ENCODE measurements at places on chromosomes 12 and 14.

DNA sequence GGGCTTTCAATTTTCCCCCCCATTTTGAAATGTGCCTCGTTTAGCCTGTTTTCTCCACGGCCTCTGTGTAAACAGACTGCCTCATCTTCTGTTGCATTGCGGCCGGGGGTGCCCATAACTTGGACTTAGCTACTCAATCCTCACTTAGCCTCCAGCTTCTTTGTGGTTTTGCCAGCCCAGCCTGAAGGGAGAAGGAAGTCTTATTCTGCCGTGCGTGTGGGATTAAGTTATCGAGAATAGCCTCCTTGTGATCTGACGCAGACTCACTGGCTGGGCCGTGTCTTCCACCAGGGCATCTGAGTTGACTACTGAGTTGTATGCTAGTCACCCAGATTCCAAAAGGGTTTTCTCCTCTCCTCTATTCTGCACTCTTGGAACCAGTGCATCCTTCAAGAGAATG lies 8.1 kb downstream of the PRKAB1 start:
- DNase-seq, result no peak

GRCh38 chr12:11723993-11724392 lies 74.5 kb downstream of the ETV6 start:
- no peak for DNase-seq

DNA sequence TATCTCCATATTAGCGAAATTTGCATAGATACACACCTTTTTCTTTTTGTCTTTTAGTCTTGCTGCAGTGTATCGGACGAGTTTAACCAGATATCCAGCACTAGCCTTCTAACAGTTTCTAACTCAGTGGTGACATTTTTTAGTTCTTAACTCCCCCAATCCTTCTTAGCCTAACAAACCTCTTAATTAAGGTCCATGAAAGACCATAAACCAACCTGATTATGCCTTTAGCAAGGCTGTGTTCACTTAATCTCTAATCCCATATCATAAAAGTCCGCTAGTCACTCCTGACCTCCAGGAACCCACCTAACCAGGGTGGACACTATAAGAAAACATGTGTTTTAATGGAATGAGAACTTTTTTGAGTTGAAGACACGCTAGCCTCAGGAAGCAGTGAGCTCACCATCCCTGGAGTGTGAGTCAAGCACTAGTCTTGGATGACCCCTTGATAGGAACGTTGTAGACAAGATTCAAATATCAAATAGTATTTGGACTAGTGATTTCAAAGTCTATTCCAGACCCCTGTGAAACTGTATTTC lies 9.5 kb downstream of the CDKN1B start:
- DNase-seq, result no peak

DNA sequence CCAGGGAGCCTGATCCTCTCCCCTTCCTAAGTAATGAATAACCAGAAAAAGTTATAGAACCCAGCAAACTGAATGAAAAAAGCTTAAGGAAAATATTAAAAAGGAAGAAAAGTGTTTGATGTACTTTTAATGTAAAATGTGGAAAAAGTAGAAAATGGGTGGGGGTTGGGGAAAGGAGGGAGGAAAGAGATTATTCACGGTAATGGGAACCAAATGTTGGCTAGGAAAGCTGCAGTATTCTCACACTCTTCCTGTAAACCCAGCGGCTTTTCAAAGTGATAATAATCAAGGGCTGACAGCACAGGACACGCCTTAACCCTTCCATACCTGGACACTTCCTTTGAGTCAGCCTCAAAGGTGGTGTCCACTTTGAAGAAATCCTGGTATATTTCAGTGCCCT lies 139.2 kb downstream of the TGFB3 start:
- DNase-seq, result no peak

- no peak for DNase-seq
Measured at GRCh38 chr12:106311139-106311538, 8.6 kb downstream of the TCP11L2 start.

GRCh38 chr12:87140262-87140661 lies 884.1 kb upstream of the MGAT4C start:
- DNase-seq, result no peak

- DNase-seq, result no peak
Measured at GRCh38 chr14:89963288-89963978, 7.7 kb downstream of the TDP1 start.

GRCh38 chr12:91127306-91127705 lies 16.0 kb upstream of the LUM start:
- DNase-seq, result no peak

- no peak for DNase-seq
Measured at GRCh38 chr12:115035535-115036107, 351.6 kb upstream of the TBX3 start.

GRCh38 chr12:1279050-1279449 lies 288.0 kb downstream of the ERC1 start:
- no peak for DNase-seq
